NCI-H510A (cell line): ENCODE measurements at places on chromosomes 11 and 22.

DNA sequence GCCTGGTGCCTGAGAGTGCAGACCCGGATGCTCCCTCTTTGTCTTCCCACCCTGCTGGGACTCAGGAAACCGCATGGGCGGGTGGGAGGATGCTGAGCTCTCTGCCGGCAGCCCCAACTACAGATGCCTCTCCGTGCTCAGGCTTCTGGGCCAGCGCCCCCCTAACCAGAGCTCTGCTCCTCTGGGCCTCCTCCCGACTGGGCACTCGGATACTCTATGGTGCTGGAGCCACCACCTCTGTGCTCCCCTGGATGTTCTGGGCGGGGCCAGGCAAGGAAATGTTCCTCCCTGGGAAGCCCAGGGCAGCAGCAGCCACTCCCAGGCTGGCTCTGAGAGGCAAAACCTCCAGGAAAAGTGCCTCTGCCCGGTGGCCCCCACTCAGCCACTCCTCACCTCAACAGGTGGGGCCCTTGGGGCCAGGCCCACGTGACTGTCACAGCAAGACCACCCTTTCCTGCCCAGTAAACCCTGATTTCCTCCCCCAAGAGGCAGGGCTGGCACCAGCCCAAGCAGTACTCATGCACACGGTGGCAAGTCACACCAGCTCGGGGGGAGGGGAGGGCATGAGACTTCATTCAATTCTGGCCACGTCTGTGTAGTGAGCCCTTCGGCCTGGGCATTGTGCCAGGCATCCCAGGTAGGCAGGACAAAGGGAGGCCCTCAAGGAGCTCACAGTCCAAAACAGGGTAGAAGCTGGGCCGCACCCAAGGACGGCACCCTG, 54.7 kb upstream of the TCF20 start:
- DNase-seq: peak; percentile 39

DNA sequence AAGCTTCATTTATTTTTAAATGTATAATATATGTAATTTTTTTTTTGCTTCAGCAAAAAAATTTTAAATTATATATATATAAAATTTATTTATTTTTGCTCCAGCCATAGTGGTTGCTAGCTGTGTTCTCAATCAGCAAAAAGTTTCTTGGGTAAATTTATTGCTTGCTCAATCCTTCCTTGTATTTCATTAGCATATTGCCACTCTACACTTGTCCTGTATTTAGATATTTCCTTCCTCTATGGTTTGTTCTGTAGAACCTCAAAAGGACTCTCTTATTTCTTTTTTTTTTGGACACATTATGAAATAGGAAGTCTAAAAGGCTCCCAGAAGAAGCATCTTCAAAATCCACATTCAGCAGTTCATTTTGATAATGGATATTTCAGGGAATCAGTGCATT, 2.3 kb downstream of the PTPRJ start:
- DNase-seq: no peak

- DNase-seq: no peak
Observed at GRCh38 chr11:121159741-121160140, 58.7 kb downstream of the TECTA start.

DNA sequence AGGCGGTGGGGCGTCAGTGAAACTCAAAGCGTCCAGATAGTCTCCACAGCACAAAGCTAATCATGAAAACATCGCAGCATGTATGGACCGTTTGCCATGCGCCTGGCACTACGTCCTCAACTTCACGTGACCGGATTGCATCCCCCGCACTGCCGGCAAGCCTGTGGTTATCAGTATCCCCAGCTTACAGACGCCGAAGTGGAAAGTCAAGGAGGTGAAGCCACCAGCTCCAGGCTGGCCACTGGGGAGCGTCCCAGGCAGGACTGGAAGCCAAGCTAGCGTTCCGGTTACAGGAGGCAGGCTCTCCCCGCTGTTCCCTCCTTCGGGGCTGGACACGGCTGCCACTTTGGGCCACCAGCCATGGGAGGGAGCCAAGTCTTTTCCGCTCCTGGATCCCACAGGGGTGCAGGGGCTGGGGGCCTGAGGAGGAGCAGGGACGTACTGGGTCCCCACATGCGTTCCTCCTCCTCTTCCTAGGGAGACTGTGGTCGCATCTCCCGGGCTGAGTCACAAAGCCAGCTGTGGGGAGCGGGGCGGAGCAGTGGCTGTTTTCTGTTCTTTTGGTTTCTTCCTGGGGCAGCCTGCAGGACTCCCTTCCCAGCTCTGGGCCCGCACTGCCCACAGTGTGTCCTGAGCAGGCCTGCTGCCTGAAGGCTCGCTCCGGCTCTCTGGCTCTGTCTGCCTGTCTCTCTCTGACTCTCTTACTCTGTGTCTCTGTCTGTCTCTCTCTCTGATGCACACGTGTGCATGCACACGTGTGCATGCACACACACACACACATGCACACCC, 4.3 kb upstream of the OSBPL5 start:
- no peak for DNase-seq

GRCh38 chr11:2436013-2436520, 8.2 kb downstream of the TRPM5 start:
- no peak for DNase-seq

- no peak for DNase-seq
Observed at GRCh38 chr11:12386309-12386708, 8.9 kb downstream of the PARVA start.

GRCh38 chr11:12765428-12765827, 91.2 kb downstream of the TEAD1 start:
- peak; percentile 54 for DNase-seq

DNA sequence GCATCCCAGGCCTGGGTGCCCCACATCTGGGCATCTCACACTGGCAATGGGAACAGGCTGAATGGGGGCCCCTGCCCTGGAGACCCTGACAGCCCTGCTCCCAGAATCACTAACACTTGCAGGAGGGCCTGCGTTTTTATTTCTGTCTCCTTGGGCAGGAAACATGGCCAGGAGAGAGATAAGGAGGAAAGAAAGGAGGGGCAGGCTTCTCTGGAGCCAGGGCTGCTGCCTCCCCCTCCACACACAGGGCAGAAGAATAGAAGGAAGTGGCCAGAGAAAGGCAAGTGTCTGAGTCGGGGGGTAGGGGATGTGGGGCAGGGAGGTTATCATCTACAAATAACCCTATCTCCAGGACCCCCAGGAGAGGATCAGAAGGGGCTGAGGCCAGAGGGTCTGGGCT, 25.5 kb upstream of the TSPAN18 start:
- no peak for DNase-seq

DNA sequence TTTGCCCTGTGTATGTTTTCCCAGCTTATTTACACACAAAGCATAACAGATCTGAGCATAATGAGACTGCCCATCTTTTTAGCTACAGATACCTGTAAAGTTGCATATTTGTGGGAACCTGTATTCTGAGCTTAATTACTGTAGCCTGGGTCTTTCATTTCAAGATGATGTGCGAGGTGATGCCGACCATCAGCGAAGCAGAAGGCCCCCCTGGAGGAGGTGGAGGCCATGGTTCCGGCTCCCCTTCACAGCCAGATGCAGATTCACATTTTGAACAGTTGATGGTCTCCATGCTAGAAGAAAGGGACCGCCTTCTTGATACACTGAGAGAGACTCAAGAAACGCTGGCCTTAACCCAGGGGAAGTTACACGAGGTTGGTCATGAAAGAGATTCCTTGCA, 1.5 kb downstream of the PPFIA1 start:
- DNase-seq: no peak

DNA sequence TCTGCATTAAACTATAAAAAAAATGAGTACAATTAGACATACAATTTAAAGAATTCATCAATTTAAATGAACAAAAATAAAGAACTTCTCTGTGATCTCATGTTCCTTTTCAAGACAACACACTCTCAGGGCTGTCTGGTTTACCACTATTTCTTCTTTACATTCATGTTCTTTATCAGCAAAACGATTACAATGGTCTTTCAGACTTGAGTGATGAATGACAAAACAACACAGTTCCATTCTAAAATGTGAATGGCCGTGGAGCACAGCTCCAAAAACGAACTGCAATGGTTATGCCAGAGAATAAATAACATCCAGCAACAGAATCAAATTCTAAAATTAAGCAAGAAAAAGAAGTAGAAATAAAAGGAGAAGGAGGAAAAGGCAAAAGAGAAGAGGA, 113.1 kb downstream of the CADM1 start:
- no peak for DNase-seq

GRCh38 chr11:116364348-116364747, 408.4 kb downstream of the BUD13 start:
- no peak for DNase-seq

- no peak for DNase-seq
Observed at GRCh38 chr11:24934733-24935439, 438.0 kb downstream of the LUZP2 start.

- DNase-seq: no peak
Observed at GRCh38 chr11:89381094-89381493, 110.1 kb downstream of the NOX4 start.

DNA sequence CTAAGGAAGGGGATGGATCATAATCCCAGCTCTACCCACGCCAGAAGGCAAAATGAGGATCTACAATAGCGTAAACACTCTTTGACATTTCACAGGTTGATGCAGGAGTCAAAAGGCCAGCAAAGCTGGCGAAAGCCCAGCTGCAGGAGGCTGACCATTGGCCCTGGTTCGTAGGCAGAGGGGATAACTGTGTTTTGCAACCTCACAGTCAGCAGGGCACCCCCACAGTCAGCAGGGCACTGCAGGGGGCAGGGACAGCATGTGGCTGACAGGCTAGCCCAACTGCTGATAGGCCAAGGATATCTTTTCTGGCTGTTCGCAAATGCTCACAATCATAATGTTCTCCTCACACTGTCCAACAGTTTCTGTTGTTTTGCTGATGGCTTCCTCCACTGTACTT, 372.7 kb downstream of the BUD13 start:
- no peak for DNase-seq

- DNase-seq: no peak
Observed at GRCh38 chr11:3014057-3014938, 22.2 kb upstream of the NAP1L4 start.

- no peak for DNase-seq
Observed at GRCh38 chr11:8335186-8335585, 71.5 kb upstream of the LMO1 start.

DNA sequence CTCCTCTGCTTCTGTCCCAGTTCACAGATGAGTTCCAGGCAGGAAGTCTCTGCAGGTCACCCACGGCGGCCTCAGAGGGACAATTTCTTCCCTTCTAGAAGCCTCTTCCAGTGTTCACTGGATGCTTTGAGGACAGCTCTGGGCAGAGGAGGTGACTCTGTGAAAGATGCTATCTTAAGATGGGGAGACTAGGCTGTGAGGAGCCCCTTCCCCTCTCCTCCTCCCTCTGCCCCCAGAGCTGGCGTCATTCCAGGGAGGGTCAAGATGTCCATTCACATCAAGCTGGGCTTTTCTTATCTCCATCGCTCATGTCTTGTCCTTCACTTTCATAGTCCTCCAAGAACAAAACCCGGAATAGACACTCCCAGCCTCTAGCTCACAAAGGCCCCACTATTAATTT, 3.3 kb downstream of the APLNR start:
- no peak for DNase-seq

- no peak for DNase-seq
Observed at GRCh38 chr11:130580891-130581492, 132.5 kb downstream of the ADAMTS15 start.

DNA sequence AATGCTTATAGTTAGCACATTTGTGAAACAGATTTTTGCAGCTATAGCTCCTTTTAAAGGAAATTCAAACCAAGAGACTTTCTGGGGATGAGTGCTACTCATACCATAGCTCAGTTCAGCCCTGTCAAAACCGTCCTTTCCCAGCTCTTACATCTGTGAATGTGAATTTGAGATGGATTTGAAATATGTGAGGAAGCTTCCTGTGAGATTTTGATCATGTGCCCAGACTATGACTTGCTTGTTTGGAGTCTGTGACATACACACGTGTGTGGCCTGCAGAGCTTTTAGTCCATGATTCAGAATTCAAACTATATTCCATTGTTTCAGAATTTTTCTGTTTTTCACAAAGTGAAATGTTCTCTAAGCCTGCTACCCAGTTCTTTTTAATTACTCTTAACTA, 4.4 kb upstream of the MMP1 start:
- DNase-seq: no peak

- no peak for DNase-seq
Observed at GRCh38 chr11:66071381-66071801, 1.3 kb downstream of the PACS1 start.

GRCh38 chr11:102111011-102111786, 952 bp downstream of the YAP1 start:
- no peak for DNase-seq

GRCh38 chr11:132455044-132455443, 1077.3 kb downstream of the OPCML start:
- no peak for DNase-seq

DNA sequence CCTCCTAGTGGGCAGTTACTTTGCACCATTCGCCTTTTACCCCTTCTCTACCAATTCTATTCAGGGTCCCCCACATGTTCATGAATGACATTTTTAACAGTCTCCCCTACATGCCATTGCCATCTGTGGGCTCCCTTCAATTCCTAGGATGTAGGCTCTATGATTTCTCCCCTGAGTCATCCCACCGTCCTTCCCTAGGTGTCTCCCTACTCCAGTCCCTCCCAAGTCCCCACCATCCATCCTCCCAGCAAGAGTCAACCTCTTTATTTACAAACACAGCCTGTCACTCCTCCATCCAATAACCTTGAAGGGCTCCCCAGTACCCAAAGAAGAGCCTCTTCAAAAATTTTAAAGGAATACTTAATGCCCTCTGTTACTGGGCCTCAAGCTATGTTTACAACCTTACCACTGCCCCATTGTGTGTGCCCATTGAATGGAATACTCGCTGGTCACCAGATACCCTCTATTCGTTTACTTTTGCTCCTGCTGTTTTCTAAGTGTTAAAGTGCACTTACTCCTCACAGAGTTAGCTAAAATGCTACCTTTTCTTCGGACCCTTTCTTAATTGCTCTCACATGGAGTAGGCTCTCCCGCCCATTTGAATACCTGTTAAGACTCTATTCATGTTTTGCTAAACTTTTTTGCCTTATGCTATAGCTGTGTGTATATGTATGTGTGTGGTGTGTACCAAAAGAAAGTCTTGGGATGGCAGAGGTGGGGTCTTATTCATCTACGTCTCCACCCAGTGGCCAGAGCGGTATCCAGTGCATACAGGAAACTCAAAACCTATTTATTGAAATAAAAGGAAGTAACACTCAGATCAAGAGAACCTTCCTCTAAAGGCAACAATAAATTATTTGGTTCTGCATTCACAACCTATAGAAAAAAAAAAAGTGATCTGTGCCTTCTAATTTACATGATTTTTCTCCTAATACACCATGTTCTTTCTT, 235.8 kb upstream of the CCDC90B start:
- peak; percentile 19 for DNase-seq

DNA sequence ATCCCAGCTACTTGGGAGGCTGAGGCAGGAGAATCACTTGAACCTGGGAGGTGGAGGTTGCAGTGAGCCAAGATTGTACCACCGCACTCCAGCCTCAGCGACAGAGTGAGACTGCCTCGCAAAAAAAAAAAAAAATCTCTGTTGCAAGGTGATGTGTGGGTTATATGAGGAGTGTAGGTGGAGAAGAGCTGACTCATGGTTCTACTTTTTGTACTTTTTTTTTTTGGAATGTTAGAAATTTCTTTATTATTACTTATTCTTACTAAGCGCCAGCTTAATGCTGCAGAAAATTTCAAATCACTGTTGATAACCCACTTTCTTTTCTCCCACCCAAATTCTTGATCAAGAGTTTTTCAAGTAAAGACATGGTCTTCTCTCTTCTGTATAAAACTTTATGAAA, 29.6 kb upstream of the DNAJB13 start:
- no peak for DNase-seq

GRCh38 chr22:47064416-47064815, 302.0 kb downstream of the TBC1D22A start:
- no peak for DNase-seq
